ENCODE measurements at places on chromosomes 6 and 20.
A peak's percentile ranks its signal among the peaks of the same experiment; 100 is the strongest.

DNA sequence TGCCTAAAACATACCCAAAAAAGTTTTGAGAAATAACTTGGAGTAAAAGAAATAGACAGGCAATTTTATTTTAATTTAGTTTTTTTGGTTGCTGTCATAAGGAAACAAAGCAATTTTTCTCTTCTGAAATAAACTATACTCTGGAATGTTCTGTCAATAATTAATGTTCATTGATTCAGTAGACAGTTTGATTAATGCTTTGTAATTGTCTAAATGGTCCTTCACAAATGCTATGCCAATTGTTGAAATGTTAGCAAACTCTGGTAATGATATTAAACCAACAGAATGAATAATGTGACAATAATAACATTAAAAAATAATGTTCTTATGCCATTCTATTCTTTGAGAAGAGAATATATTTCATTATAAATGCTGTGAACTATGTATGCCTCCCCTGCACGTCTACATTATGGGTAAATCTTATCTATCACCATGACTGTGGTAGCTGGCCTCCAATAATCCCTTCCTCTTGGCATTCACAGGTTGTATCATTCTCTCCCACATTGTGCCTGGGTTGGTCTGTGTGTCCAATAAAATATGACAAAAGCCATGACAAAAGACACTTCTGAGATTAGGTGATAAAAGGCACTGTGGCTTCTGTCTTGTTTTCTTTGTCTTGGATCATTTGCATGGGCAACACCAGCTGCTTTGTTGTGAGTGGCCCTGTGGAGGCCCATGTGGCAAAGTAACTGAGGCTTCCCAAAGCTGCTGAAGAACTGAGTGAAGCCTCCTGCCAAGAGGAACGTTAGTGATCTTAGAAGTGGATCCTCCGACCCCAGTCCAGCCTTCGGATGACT, 25.1 kb downstream of the IL20RA start:
- DNase-seq = no peak

GRCh38 chr6:125057392-125058246, 95.4 kb downstream of the RNF217 start:
- no peak for DNase-seq

DNA sequence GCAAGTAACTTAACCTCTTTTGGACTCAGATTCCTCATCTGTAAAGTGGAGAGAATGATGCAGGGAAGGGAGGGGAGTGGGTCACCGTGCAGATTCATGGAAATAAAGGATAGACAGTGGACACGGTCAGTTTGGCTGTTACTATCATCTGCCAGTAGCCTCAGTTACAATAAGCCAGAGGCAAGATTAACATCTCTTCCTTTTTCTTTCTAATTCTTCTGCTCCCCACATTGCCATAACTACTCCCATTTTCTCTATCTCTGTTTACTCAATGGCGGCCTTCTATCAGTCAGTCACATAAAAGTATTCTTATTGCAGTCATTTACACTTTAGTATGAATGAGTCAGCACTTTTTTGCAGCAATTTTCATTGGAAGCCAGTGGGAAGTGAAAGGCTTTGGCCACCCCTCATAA, 49.2 kb downstream of the PPP1R16B start:
- DNase-seq = no peak

GRCh38 chr6:73152556-73152955, 72.7 kb downstream of the KHDC1L start:
- no peak for DNase-seq

- DNase-seq = no peak
Observed at GRCh38 chr20:33964441-33964840, 29.3 kb upstream of the RALY start.

GRCh38 chr6:167479301-167479700, 154.4 kb downstream of the TTLL2 start:
- DNase-seq = no peak

DNA sequence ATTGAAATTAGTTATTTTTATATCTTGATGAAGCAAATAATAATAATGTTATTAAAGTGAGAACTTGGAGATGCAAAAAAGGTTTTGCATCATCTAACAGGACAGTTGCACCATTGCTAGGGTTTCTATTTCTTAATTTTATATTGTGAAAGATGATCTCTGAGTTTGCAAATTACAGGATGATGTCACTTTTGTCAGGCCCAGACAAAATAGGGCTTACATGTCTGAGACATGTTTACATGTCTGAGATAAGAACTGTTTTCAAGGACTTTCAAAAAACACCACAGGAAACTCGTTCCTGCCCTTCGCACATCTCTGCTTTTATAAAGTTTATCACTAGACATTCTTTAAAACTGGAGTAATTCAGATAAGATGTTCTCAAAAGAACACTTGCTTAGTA, 1075.8 kb upstream of the MANEA start:
- DNase-seq = no peak

GRCh38 chr20:5658912-5659345, 91.3 kb upstream of the SHLD1 start:
- DNase-seq = peak; percentile 53

DNA sequence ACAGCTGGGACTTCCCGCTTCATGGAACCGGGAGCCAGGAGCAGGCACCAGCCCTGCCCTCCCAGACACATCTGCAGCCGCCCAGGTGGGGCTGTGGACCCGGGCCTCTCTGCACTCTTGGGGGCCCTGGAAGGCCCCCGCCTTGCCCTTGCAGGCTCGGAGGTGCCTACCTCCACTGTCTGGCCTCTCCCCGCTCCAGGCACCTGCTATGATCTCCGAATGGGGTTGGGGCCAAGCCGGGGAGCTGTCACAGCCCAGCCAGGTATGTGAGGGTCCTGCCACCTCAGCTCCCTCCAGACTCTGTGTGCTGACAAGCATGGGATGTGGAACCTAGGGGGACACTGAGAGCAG, 54.0 kb downstream of the GMDS start:
- no peak for DNase-seq

Data from thoracic aorta (tissue), 2 donors.